ENCODE measurements at places on chromosomes 1 and 21.

- DNase-seq = no peak
These were observed 362.4 kb downstream of the NEGR1 start for GRCh38 chr1:71919811-71920509.

DNA sequence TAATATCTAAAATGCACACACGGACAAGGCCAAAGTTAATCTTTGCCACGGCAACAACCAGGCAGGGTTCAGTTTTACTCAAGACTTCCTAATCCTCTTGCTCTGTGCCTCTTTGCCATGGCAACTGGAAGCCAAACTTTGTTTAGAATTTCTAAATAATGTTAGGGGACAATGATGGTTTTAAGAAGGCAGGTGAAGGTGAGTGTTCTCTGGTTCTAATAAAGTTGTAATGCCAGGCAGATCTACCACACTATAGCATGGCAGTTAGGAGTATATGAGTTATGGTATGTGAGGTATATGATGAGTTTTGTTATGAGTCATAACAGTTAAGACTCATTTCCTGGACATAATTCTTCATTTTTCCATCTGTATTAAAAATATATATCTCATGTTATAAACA, 2.7 kb downstream of the PTPRC start:
- no peak for DNase-seq

DNA sequence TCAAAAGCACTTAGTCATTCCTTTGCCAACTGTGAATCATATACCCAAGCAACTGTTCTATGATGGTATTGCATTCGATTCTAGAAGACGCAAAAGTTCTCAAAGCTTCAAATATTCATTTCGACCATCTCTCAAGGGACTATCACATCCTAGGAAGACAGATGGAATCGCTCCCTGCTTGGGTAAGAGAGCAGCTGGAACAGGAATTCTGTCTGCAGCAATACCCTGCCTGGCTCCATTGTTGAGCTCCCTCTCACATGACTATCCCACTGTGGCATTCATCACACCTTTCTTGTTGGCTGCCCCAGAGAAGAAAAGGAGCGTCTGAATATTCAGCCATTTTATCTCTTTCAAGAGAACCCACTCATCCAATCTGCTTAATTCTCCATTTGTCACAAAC, 397.7 kb downstream of the NTNG1 start:
- DNase-seq = no peak

- no peak for DNase-seq
These were observed 40.2 kb downstream of the PAX7 start for GRCh38 chr1:18670868-18671225.

DNA sequence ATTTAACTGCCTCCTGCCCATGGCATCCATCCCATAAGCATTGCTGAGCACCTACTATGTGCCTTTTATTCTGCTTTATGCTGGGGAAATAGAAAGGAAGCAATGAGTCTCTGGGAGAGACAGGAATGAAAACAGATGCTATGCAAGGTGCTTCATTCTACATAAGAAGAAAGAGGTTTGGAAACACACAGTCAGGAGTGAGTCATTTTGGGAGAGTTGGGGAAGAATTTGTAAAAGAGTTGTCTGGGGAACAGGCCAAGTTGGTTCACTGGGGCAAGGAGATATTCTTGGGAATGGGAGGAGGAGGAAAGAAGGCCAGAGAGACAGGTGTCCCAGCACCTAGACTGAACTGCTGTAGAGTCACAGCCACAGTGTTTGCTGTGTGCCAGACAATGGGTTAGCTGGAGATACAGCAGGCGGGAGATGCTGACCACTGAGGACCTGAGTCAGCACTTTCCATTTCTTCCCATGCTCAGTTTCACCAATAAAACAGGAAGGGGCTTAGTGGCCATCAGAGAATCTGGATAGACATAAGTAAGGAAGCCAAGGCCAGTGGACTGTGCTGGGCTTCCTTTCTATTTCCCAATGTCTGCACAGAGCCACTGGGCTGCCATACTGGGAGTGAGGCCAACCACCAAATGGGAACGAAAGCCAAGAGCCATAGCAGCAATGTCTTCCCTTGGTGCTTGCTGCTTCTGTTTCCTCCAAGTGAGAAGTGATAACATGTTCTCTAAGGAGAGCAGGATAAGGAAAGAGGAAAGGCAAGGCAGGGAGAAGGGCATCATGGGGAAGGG, 187.7 kb upstream of the USP24 start:
- no peak for DNase-seq

All from right kidney (tissue), 9 donors.